ENCODE measurements at places on chromosomes 1 and 21.

GRCh38 chr1:82398357-82398756 lies 597.6 kb downstream of the ADGRL2 start:
- DNase-seq, result peak; percentile 8

DNA sequence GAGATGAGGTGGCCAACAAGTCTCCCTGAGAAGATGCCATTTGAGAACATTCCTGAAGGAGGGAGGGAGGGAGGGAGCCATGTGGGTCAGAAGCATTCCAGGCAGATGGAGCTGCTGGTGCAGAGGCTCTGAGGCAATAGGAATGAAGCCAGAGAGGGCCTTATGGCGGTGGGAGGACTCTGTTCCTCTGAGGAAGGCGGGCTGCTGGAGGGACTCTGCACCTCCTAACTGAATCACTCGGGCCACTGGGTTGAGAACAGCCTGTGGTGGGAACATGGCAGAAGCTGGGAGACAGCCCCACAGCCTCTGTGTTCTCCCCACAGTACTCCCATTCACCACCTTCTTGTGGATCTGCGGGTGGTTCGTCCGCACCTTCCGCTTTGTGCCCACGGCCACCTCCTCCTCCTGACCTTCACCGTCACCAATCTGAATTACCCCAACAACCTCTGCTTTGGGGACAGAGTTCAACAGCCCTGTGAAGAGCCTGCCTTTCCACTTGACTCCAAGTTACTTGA lies 2.4 kb upstream of the TMEM125 start:
- peak; percentile 63 for DNase-seq

GRCh38 chr1:10379101-10379620 lies 19.7 kb upstream of the PGD start:
- no peak for DNase-seq

DNA sequence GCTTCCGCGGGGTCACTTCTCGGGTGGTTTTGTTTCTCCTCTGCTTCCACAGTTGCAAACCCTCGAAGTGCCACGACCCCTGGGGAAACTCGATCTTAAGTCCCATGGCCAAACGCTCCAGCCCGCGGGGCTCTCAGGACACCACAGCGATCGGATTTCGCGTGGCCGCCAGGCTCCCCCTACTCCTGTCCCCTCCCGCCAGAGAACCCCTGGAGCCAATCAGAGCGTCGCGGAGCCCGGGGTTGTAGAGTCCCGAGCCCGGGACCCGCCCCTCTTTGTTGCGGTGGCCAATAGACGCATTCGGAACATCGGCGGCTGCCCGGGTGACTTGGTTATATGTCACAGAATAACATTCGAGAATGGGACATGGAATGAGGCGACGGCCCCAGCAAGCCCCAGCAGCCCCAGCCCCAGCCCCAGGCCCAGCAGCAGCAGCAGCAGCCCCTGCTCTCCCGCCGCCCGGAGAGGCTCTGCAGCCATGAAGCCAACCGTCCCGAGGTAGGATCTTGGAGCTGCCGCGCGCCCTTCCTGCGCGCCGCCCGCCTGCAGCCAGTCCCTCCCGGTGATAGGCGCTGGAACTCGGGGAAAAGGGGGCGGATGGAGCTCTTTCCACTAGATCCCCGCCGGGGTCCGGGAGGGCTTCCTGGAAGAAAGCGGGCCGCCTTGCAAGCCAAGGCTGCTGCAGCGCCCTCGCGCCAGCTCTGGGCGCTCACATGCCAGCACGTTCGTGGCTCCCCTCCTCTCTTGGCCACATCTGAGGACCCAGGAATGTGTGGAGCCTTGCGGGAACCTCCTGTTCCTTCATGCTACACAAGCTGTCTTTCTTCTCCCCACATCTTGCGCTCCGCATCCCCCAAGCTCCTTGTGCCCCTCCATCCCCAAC lies at the start of gene VASH2:
Gene VASH2, plus strand, starts transcription at position 299 of the 883 bp plus-strand sequence. CDS start 1,002 bp downstream, outside the sequence.
- DNase-seq, result peak; percentile 89

- DNase-seq, result peak; percentile 56
Observed at GRCh38 chr1:117128323-117129079, 7.0 kb upstream of the TRIM45 start.

GRCh38 chr1:78676347-78676982 lies 26.8 kb downstream of the IFI44 start:
- DNase-seq, result peak; percentile 70

DNA sequence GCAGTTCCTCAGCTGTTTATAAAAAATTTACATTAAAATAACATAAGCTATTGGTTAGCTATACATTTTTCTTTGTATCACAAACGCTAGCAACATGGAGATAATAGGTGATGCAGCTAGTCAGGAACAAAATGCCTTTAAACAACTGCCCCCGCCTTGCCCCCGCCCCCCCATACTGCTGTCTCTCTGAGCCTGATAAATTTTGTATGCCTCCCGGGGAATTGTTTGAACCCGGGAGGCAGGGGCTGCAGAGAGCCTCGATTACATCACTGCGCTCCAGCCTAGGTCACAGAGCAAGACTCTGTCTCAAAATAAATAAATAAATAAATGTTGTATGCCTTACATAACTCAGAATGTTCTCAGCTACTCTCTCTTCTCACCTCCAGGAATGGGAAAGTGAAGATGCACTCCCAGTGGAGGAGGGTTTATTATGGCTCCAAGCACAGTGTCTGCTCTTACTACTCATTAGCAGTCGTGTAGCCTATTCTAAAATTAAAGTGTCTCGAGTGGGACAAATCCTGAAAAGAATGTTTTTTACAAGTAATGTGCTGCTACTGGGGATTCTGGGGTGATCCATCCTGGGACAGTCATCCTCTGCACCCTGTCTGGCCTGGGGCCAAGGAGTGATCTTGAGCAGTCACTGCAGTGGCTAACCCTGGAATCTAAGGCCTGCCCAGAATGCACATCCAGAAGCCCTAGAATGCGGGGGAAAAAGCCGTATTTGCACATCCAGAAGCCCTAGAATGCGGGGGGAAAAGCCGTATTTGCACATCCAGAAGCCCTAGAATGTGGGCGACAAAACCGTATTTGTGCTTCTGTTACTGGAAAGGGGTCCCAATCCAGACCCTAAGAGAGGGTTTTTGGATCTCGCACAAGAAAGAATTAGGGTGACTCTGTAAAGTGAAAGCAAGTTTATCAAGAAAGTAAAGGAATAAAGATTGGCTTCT lies 39.4 kb upstream of the ZNF496 start:
- peak; percentile 63 for DNase-seq

DNA sequence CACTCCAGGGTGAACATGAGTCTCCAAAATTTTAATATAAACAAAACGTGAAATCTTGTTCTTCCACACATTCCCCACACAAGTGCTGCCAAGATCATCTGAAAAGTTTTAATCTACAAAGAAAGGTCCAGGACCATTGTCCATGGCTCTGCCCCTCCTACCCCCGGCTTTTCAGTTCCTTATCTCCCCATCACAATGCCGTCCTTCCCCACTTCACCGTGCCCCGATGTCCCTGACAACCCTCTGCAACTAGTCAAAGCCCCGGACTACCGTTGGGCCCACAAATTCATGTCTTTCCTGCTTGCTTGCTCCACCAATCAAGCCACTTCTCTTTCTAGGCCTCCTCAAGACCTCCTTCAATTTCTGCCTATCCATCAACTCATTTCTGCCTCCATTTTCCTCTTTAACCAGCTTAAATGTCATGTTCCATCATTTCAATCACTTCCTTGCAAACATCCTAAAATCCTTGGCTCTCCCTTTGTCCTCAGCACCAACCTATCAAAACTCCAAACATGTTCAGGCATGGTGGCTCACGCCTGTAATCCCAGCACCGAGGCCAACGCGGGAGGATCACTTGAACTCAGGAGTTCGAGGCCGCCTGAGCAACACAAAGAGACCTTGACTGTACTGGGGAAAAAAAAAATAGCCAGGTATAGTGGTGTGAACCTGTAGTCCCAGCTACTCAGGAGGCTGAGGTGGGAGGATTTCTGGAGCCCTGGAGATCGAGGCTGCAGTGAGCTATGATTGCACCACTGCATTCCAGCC lies 14.0 kb upstream of the BMP8B start:
- no peak for DNase-seq

GRCh38 chr1:185348985-185349384 lies 31.9 kb upstream of the IVNS1ABP start:
- DNase-seq, result no peak

GRCh38 chr1:17065666-17066065 lies 11.8 kb upstream of the SDHB start:
- DNase-seq, result no peak

GRCh38 chr1:56688522-56689026 lies 43.5 kb downstream of the PRKAA2 start:
- DNase-seq, result peak; percentile 78

DNA sequence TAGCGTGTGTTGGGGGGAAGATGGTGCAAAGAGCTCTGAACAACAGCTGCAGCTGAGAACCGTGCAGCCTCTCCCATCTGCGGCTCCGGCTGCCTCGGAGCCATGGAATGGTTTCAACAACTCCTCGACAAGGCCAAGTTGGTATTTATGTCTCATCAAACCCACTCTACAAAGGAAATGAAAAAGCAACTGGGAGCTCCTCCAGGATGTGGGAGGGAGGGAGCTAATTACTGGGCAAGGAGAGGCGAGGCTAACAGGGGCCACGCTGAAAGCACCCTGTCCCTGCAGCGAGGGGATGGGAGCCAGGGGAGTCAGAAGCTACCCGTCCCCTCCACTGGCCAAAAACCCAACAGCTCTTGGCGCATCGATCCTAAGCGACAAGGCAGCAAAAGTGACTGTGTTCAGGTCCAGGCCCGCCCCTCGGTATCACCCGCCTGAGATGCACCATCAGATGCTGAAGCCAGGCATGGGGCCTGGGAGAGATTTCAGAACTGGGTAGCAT lies 63.1 kb downstream of the ACOT7 start:
- peak; percentile 46 for DNase-seq

GRCh38 chr1:30916296-30916695 lies 7.7 kb upstream of the SDC3 start:
- DNase-seq, result no peak

All from EL (cell line).